ENCODE measurements at places on chromosomes 3 and 15.

DNA sequence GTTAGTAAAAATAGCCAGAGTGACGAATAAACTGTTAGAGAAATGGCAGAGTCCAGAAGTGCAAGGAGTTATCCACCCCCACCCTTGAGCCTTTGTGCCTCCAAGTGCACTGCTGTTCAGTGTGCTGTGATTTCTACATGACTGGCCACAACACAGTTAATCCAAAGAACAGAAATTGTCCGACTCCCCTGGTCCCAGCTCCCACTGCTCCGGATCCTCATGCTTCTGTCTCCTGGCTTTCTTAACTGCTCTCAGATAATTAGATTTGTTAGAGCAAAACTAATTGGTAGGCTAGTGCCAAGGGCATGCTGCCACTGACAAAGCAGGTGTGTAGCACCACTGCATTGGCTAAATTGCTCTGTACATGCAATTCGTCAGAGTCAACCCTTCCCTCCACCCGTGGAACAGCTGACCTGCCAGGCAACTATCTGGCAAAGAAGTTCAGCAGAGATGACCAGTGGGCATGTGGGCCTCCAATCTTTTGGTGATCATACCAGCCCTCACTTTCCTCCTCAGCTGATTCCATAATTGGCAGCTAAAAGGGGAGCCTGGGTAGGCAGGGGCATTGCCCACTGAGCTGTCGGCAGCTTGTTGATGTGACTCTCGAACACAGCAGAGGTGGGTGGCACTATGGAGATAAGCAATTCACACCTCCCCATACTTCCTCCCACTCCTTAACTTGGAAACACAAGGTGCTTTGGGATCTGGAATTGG, 18.9 kb upstream of the ACAP2 start:
- no peak for DNase-seq

GRCh38 chr3:89360156-89360555, 252.7 kb downstream of the EPHA3 start:
- DNase-seq, result no peak

GRCh38 chr3:195900436-195901355, 7.7 kb downstream of the TNK2 start:
- peak; percentile 84 for DNase-seq

DNA sequence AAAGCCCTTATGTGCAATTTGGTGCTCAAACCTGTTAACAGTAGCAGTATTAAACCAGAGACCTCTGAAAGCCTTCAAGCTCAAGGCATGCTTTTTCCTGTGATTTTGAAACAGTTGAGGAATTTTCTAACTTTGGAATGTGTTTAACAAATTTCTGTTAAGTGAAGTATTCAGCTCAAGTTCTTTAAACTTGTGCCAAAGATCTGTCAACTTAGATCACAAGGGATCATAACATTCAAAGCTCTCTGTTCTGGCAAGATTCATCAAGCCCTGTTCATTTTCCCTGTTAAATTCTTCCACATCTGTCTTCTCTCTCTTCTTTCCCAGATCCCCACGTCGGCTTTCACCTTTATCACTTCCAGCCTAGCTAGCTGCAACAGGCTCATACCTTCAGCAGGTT, 28.8 kb upstream of the RYK start:
- DNase-seq, result no peak

- no peak for DNase-seq
These were observed 77.6 kb downstream of the TOP2B start for GRCh38 chr3:25587094-25587493.

All from upper lobe of right lung (tissue), 1 donor.